ENCODE measurements at places on chromosomes 3 and 15. TPM values are rescaled to one million over a fixed set of nuclear protein-coding genes. Genes with fewer than 3 reads are reported as not detected.

CCR9 gene
- total RNA-seq: not detected

ZPLD1 gene
- not detected for total RNA-seq

TMEM108 gene
- 11.3 TPM for total RNA-seq

OXSM gene
- total RNA-seq: 7.5 TPM

ZNF501 gene
- total RNA-seq: 3.1 TPM

RASGRF1 gene
- 27.2 TPM for total RNA-seq

ARPIN gene
- total RNA-seq: 29.8 TPM

ACKR4 gene
- not detected for total RNA-seq

CPEB1 gene
- total RNA-seq: 0.76 TPM

CACNA2D2 gene
- 104 TPM for total RNA-seq

CHAC1 gene
- total RNA-seq: 5.6 TPM

C3orf52 gene
- 21.0 TPM for total RNA-seq

RASL12 gene
- 29.8 TPM for total RNA-seq

TERC gene
- 19.7 TPM for total RNA-seq

TMPRSS7 gene
- not detected for total RNA-seq

LINGO1 gene
- total RNA-seq: 0.55 TPM

LRRIQ4 gene
- not detected for total RNA-seq

FANCD2 gene
- 5.5 TPM for total RNA-seq

TUBGCP4 gene
- 18.5 TPM for total RNA-seq

CHRM5 gene
- 0.15 TPM for total RNA-seq

GOLGA6D gene
- not detected for total RNA-seq

NOX5 gene
- not detected for total RNA-seq

SLC12A1 gene
- not detected for total RNA-seq

NUP210 gene
- total RNA-seq: 21.3 TPM

EPHA6 gene
- not detected for total RNA-seq

LEKR1 gene
- 1.7 TPM for total RNA-seq

RBMS3 gene
- total RNA-seq: 60.2 TPM

EOMES gene
- total RNA-seq: 2.1 TPM

PYGO1 gene
- total RNA-seq: 1.8 TPM

LNP1 gene
- total RNA-seq: 2.0 TPM

MORC1 gene
- not detected for total RNA-seq

ZNF502 gene
- 3.9 TPM for total RNA-seq

ANKUB1 gene
- 1.4 TPM for total RNA-seq

GPR15 gene
- not detected for total RNA-seq

SHC4 gene
- total RNA-seq: 0.59 TPM

PLA2G4D gene
- total RNA-seq: not detected

ZNF660 gene
- total RNA-seq: 6.3 TPM

TFRC gene
- total RNA-seq: 66.0 TPM

AMT gene
- total RNA-seq: 9.4 TPM

AZI2 gene
- 64.9 TPM for total RNA-seq

C3orf22 gene
- total RNA-seq: not detected

ERICH6 gene
- 2.1 TPM for total RNA-seq

SPSB4 gene
- 0.29 TPM for total RNA-seq

MNS1 gene
- 4.2 TPM for total RNA-seq

SAMMSON gene
- not detected for total RNA-seq

TMCO5A gene
- not detected for total RNA-seq

CD96 gene
- total RNA-seq: 4.0 TPM

TEX9 gene
- total RNA-seq: 8.4 TPM

NXPE3 gene
- 16.6 TPM for total RNA-seq

HDGFL3 gene
- total RNA-seq: 24.3 TPM

SMCO1 gene
- total RNA-seq: not detected

ABI3BP gene
- 130 TPM for total RNA-seq

FBXL2 gene
- total RNA-seq: 23.0 TPM

ARHGAP31 gene
- 66.0 TPM for total RNA-seq

THAP10 gene
- total RNA-seq: 4.0 TPM

TEX55 gene
- not detected for total RNA-seq

CCDC191 gene
- total RNA-seq: 27.2 TPM

SCAANT1 gene
- not detected for total RNA-seq

DAZL gene
- total RNA-seq: not detected

Data from upper lobe of left lung (tissue), 6 donors.